Mesothelial cell of epicardium (in vitro differentiated cells): ENCODE measurements at places on chromosomes 5 and 9.

DNA sequence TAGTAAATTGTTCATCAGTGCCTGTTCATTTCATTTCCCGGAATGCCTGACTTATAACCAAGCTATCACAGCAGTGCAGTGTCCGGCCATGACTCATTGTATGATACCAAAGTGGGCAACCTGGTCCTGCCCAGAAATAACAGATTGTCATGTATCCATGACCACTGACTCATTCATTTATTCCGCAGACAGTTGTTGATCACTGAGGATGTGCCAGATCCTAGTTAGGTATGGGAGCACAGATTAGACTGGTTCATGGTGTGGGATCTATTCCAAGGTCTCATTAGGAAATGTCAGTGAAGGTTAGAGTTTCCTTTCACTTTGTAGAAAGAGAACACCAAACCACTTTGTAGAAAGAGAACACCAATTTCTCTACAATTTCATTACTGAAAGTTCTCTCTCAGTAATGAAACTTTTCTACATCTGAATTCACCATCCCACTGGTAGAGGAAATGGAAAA lies 8.7 kb downstream of the NREP start:
- no peak for DNase-seq

DNA sequence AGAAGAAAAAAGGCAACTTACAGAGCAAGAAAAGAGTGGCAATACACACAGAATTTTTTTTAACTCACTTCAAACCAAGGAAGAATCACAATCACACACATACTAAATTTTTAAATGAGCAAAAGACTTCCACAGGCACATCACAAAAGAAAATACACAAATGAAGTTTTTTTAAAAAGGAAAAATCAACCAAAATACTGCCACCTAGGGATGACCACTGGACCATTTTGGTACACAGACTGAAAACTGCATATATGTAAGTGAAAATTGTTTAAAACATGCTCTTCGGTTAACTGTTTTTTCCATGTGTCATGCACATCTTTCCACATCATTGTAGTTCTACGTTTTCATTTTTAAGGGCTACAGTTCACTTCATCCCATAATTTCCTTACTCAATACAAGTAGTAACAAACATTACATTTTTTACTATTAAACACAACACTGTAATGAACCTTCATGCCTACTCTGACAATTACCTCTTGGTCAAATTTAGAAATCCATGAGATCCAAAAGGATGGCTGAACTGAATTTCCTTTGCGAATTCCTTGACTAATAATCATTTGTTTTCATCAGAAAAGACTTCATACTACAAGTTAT lies 79.0 kb downstream of the FBXW11 start:
- no peak for DNase-seq

- DNase-seq = no peak
Measured at GRCh38 chr5:18745988-18746615, 1111.8 kb downstream of the TAF11L14 start.

DNA sequence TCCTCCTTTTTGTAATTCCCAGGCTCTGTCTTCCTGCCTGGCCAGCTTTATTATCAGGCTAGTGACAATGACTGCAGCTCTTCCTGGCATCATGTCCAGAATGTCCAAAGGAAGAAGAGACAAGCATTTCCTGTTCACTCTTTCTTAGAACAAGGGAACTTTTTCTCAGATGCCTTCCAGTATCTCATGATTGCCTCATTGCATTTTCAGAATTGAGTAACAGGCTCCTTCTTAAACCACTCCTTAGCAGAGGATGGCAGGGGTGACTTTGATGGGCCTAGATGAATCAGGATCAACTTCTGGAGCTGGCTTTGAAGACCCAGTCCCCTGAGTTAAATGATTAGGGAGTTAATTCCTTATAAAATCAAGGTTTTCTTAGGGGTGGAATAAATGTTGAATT lies 92.9 kb upstream of the RASGRF2 start:
- no peak for DNase-seq

DNA sequence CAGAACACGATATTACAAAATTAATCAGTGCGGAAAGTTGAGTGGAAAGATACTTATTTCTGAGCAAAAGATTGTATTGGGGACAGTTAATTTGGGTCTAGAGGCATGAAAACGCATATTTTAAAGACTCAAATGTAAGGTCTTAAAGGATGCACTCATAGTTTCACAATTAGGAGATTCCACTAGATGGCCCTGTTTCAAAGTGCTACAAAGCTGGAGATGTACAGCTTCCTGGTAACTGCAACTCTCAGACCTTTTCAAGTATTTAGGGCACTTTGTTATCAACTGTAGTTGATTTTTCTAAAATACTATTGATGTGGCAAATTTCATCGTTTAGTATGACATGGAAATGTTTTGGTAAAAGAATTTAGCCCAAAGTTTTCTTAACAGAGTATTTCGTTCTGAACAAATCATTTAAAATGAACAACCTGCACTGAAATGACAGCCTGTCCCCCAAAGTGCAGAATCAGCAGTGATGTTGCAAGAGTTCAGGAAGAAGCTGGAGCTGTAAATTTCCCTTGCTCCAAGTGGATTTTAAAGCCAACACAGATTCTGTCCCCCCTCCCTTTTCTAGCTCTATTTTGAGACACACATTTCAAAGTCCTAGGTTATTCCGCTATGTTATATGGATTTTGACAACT lies 16.2 kb upstream of the NDUFB6 start:
- no peak for DNase-seq

DNA sequence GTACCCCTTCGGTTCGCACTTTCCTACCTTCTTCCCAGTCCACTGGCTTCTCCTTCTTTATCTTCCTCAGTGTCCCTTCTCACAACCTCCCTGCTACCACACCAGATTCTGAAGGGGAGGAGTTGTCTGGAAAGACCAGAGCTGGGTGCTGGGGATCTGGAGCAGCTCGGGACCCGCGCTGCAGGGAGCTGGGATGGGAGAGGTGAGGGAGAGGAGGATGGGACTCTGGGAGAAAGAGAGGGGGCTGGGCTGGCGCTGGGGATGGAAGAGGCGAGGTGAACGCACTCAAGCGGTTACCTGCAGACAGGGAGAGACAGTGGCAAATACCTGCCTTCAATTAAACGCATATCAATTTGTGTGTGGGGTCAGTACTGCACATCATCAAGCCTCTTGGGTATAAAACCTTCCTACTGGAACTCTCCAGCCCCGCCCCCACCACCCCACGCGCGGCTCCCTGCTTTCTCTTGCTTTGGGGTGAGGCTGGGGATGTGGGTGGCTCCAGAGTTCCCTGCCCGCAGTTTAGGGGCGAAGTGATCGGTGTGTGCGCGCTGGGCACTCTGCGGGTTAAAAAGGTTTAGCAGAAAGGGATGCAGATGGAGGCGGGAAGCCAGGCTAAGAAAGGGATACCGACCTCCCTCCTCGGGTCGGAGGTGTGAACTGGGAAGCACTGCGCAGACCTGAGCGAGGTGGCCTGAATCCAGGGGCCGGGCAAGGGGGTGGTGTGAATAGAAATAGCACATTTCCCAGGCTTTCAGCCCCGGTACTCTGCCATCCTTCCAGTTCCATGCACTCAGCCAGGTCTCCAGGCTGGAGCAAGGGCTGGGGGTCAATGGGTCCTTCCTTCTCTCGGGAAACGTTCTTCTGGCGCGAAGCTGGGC lies 977 bp upstream of the PAM start:
- DNase-seq = no peak

- DNase-seq = no peak
Measured at GRCh38 chr5:93580063-93580926, 724 bp downstream of the NR2F1-AS1 start.

- DNase-seq = no peak
Measured at GRCh38 chr5:153598099-153598498, 107.6 kb downstream of the GRIA1 start.

GRCh38 chr5:61617995-61618525 lies 286.0 kb downstream of the ZSWIM6 start:
- no peak for DNase-seq

DNA sequence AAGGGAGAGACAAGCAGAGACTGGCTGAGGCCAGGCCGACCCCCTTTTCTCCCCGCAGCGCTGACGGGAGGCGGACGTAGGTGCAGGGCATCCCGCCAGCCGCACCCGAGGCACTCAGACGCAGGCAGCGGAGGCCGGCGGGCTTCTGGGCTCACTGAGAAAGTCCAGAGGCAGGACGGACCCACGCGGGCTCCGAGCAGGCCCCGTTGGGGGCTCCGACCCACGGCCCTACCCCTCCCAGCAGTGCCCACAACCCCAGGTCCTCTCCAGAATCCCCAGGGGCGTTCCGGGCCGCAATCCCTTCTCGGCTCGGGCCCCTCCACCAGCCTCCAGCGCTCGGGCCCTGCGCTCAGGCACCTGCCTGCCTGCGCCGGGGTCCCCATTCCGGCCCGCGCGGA lies 543 bp downstream of the MTMR12 start:
- DNase-seq = peak; percentile 70

DNA sequence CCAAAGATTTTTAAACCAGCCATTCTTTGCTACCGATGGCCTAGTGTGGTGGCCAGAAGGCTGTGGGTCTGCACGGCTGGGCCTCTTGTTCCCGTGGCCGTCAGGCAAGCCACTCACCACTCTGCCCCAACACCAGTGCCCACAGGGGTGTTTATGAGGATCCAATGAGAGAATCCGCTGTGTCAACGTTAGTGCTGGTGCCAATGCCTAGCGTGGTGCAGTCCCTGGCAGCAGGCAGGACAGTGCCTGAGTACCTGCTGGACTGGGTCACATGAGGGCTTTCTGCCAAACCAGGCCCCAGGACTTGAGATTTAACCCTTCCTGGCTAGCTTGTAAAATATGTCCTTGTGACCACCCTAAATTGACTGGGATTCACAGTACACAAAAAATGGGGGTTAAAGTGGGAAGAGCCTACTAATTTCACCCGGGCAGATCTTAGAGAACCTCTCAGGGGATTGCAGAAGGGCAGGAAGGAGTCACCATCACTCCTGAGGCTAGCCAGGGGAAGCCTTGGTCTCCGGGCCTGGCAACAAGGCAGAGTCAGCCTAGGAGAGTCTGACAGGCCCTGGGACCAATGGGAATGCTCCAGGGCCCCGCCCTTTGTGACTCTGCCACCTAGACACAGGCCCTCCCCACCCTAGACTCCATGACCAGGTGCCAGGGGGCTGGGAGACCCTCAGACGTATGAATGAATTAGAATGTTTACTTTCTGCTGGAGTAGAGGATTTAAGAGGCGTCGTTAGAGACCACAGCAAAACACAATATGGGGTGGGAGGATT lies 63.2 kb upstream of the FSTL4 start:
- no peak for DNase-seq

- DNase-seq = no peak
Measured at GRCh38 chr5:961711-962240, 46.8 kb upstream of the NKD2 start.

- no peak for DNase-seq
Measured at GRCh38 chr5:52811067-52811749, 23.5 kb downstream of the ITGA1 start.

- DNase-seq = no peak
Measured at GRCh38 chr5:4384649-4385048, 755.5 kb upstream of the ADAMTS16 start.

- DNase-seq = no peak
Measured at GRCh38 chr5:97087138-97087537, 55.3 kb downstream of the LIX1 start.

DNA sequence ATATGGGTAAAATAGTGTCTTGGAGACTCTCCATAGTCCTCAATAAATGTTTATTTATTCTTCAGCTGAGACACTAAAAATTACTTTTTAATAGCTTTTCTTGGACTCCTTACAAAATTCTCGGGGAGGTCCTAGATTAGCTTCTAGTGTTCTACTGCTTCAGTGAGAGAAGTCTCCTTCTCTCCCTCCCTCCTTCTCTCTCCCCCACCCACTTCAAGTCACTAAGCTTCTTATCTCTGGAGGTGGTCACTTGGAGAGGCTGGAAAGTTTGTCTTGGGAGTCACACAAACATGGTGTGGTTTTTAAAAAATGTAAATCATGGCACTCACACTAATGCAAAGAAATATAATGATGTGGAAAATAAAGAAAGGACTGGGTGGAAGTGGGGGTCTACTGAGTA lies 64.1 kb downstream of the SEMA6A start:
- no peak for DNase-seq

DNA sequence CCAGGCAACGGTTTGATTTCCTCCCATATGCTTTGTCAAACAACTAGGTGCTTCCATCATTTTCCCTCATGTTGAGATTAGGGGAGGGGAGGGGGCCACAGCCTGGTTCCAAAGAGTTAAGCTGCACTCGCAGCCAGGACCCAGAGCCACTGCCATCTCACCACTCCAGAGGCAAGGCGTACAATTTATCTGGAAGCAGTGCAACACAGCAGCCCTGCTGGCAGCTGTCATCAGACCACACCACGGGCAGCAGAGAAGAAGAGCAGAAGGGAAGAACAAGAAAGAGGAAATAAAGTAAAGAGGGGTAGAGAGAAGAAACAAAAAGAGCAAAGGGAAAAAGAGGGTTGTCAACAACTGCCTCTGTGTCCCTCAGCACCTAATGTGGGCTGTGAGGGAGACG lies 38.9 kb downstream of the MED27 start:
- DNase-seq = no peak

DNA sequence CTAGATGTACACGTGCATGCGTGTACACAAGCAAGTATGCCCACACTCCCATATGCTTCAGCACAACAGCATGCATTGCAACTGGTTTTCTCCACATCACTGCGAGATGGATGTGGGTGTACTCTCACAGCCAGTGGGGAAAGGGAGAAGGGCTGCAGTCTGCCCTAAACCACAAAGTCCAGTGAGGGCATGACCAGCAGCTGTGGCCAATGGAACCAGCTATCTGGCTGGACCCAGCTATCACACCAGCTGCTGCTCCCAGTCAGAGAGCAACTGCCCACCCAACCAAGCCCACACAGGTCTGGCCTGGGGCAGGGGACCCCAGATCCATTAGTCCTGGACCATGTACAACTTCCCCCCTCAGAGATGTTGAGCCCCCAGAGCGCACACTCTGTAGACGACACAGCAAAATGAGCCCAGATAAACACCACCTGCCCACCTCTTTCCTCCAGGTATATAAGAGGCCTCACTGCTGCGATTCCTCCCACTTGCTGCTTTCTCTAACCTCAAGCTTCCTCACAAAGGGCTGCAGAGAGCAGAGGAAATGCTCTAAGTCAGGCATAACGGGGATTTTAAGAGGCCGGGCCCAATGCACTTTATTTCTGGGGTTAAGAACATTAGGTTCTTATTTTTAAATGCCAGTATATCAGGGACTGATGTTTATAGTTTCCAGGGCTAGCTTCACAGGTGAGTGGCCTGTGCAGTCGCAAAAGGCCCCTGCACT lies 39.0 kb downstream of the SHB start:
- no peak for DNase-seq
